HAP-1 (cell line): ENCODE measurements at places on chromosomes 1 and 21.

- DNase-seq: peak; percentile 28
Observed at GRCh38 chr1:10152709-10153284, 57.6 kb upstream of the KIF1B start.

DNA sequence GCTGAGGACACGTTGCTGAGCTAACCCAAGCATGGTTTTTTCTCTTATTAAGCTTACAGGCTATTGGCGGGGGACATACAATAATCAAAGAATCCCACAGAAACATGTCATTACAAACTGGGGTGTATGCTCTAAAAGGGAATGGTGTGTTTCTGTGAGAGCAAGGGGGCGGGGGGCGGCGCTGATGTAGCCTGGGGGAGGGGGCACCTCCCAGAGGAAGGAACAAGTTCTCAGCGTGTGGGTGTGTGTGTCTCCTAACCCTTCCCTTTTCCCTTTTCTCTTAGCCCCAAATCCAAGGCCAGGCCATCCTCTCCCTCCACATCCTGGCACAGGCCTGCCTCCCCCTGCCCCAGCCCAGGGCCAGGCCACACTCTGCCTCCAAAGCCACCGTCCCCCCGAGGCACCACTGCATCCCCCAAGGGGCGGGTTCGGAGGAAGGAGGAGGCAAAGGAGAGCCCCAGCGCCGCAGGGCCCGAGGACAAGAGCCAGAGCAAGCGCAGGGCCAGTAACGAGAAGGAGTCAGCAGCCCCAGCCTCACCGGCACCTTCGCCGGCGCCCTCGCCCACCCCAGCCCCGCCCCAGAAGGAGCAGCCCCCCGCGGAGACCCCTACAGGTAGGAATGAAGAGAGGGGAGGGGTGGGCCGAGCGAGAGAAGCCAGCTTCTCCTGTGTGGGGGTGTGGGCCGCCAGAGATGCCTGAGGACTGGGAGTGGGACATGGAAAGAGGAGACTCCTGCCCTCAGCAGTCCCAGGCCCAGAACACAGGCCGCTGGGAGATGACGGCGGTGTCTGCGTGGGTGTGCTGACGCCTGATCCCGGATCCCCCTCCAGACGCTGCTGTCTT lies 21.9 kb downstream of the MAP7D1 start:
- DNase-seq: no peak

DNA sequence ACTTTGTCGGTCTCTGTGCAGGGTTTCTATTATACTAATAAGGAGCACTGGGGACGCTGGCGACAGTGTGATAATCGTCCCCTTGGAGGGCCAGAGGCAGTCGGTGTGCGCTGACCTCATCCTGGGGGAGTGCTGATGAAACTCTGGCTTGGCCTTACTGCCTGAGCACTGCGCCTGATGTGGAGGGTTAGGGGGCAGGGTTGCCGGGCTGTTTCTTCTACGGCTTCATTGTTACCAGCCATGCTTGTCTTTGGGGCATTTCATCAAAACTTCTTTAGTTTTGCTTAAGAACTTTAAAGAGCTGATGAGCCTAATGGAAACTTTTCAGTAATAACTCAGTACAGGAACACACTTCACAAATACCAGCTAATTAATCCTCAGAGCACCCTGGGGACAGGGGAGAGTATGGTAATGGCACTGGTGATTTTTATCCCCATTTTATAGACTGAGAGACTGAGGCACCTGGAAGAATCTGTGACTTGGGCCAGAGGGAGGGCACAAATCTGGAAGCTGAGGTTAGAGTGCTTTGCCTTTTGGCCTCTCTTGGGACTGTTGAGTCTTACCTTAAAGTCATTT lies 81.8 kb downstream of the PEX14 start:
- DNase-seq: no peak

- DNase-seq: no peak
Observed at GRCh38 chr1:44262816-44263567, 49.7 kb downstream of the DMAP1 start.

DNA sequence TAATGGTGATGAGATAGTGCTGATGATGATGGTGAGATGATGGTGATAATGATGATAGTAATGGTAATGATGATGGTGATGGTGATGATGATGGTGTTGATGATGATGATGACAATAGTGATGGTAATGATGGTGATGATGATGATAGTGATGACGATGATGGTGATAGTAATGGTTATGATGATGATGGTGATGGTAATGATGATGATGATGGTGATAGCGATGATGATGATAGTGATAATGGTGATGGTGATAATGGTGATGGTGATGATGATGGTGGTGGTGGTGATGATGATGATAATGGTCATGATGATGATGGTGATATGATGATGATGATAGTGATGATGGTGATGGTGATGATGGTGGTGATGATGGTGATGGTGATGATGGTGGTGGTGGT lies 384.6 kb downstream of the MATN1 start:
- DNase-seq: no peak

DNA sequence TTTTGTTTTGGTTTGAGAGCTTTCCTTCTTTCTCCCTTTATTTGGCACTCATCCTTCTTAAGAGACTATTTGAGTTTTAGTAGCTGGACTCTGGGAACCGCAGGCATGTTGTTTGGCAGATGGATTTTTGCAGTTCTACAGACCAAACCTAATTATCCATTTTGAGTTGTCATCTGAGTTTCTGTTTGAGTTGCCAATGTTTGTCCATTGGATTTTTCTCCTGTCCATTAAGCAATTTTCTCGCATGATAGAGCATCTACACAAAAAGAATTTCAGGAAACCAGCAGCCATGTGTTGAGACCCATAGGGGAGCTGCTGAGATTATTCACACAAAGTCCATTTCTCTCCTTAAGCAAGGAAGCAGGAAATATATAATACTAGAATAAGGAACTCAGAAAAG lies 17.2 kb upstream of the CXADR start:
- DNase-seq: no peak

DNA sequence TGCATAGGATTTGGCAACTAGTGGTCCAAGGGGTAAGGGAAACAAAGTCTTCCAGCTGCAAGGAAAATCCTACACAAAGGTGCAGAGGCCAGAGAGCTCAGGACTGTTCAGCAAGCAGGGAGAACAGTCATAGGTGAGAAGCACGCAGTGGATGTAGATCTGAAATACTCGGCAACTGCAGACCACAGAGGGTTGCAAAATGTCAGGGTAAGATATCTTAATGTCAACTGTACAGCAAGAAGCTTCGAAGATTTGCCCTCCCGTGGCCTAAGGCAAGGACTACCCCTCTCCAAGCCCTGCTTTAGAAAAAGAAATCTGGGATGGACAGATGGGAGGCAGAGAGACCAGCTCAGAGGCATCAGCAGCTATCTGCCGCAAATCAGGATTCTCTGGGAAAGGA lies 153.4 kb upstream of the IRF2BP2 start:
- DNase-seq: no peak

GRCh38 chr1:28195780-28196179 lies 19.3 kb upstream of the PTAFR start:
- no peak for DNase-seq

GRCh38 chr1:166906647-166907046 lies 30.6 kb upstream of the TADA1 start:
- DNase-seq: no peak

GRCh38 chr1:10788592-10789006 lies 7.8 kb downstream of the CASZ1 start:
- DNase-seq: no peak

DNA sequence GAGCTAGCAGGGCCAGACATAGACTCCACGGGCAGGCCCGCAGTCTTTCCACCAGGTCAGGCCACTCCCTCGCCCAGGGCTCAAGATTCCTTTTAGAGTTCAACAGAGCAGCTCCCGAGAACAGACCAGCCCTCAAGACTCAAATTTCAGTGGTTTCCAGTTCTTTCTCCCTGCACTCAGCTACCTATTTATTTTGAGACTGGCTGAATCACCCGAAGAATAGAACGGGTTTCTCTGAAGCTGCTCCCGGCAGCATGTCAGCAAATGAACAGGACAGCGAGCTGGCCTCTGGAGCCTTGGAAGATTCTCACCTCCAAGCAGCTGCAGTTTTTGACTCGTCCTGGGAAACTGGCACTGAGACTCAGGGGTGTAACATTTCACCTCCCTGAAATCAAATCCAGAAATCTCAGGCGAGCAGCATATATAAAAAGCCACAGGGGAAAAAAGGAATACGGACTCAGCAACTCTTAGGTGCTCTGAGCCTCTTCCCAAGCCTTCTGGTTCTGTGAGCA lies 177.9 kb downstream of the CLIC6 start:
- DNase-seq: no peak

- no peak for DNase-seq
Observed at GRCh38 chr21:44255511-44255981, 6.2 kb downstream of the DNMT3L start.

DNA sequence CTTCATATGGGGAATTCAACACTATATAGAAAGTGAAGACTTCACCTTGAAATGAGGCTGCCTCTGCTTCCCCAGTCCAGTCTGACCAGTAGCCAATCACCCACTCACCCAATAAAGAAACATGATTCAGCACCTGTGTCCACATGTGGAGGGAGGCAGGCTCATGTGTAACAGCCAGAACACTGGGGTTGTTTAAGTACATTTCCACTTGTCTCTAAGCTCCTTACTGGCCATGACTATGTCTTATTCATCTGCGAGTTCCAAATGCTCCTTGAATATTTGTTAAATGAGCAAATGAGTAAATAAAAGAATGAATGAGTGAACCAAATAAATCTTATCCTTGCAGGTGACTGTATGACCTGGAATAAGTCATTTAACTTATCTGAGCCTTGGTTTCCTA lies 100.1 kb downstream of the BRINP2 start:
- DNase-seq: no peak

DNA sequence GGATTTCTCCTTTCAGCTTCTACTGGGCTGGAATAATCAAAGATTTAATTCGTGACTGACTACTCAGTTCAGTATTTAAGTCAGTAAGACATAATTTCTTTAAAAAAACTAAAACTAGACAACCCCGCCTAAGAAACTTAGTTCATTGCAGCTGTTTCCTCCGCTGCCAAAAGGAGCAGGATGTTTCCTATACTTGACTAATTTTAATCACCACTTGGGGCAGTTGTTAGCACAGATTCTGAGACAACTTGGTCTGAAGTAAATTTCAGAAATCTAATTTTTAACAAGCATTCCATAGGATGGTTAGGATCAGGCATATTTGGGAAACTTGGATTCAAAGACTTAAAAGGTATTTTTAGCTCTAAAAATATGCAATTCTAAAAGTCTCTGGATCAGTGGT lies 34.0 kb downstream of the EPRS1 start:
- no peak for DNase-seq

- DNase-seq: no peak
Observed at GRCh38 chr1:179815641-179816040, 62.0 kb downstream of the TOR1AIP2 start.

- no peak for DNase-seq
Observed at GRCh38 chr1:25760871-25761270, 39.1 kb upstream of the SELENON start.

DNA sequence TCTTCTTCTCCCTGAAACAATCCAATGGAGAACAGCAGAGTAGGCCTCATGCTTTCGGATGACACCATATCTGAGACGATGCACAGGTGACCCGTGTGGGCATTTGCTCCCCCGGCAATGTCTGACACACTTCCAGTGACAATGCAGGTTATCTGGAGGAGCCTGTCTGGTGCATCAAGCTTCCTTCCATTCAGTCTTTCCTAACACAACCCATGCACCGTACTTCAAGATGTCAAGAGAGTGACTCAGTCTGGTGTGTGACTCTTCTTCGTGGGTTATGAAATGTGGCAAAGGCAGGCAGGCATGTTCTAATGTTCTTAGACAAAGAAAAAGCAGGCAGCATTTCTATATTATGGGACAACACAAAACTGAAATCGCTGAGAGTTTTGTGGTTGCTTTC lies 159.1 kb downstream of the EDEM3 start:
- no peak for DNase-seq

GRCh38 chr1:112263453-112263852 lies 132.6 kb upstream of the CTTNBP2NL start:
- DNase-seq: no peak

DNA sequence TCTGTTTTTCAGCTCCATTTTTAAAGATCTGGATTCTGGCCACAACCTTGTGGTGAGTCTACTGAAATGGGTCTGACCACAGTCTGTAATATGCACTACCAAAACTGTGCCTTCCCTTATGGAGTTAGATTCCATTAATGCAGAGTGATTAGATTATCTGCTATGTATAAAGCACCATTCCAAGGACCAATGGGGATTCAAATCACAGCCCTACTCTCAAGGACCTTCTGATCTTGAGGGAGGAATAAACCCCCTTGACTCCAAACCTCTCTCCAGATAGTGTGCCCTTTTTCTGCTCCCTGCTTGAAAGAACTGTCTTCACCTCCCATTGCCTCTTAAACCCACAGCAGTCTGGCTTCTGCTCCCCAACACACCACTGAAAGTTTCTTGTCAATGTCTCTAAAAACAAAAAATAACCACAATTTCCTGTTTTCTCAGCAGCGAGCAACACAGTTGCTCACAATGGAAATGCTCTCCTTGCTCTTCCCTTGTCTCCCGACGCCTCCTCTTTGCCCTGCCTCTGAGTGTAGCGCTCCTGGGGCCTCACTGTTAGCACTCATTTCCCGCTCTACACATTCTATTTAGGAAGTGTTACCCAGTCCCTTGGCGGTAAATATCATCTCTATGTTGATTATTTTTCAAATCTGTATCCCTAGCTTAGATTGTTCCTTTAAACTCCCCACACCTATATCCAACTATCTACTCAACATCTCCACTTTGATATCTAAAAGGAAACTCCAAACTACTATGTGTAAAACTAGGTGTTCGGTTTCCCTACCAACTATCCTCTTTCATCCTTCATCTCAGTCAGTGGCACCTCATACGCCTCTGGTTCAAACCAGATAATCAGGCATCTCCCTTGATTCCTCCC lies 13.6 kb downstream of the PCNX2 start:
- DNase-seq: no peak

GRCh38 chr1:69570356-69570755 lies 2.6 kb downstream of the LRRC7 start:
- no peak for DNase-seq

DNA sequence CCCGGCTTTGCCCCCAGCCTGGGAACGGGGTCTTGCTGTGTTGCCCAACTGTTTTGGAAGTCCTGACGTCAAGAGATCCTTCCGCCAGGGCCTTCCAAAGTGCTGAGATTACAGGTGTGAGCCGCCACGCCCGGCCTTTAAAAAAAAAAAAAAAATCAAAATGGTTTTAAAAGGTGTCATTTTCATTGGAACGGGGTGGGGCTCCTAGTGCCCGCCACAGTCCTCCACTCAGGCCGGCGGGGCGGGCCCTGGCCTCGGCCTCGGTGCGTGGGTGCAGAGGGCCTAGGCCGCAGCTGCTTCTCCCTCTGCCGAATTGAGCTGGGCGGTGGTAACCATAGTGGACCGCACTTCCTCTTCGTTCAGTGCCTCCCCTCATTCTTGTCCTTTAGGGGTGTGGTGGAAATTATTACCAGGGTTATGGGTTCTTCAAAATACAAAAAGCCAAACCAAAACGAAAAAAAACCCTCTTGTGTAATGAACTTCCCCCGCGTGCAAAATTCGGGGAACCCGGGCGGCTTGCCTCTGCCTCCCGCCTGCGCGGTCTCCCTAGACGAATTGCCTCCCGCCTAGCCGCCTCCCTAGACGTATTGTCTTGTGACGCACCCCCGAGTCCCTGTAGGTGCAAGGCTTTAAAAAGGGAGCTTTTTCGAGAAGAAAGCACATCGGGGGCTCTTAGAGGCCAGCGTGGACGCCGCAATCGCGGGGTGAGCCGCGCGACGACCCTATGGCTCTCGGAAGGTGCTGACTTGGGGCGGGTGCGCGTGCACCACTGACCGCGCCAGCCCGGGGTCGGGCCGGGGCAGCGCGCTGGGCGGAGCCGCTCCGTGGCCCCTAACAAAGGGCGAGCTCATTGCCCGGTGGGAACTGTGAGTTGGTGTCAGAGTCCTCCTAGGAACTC lies 10.5 kb upstream of the SPEN start:
- DNase-seq: no peak
